Activated naive CD4-positive, alpha-beta T cell treated with anti-CD3 and anti-CD28 coated beads, Interleukin-2, amount 50 U/mL, for 16 hours (primary cell): ENCODE measurements at places on chromosomes 3 and 15.

GRCh38 chr15:88256279-88257230 is at the start of gene NTRK3:
TSS of gene NTRK3 (minus strand) at chr15:88256739. CDS start at chr15:88256153, 586 bp downstream.
- DNase-seq: no peak

- no peak for DNase-seq
Measured at GRCh38 chr3:150402217-150402616, 5.9 kb upstream of the TSC22D2 start.

DNA sequence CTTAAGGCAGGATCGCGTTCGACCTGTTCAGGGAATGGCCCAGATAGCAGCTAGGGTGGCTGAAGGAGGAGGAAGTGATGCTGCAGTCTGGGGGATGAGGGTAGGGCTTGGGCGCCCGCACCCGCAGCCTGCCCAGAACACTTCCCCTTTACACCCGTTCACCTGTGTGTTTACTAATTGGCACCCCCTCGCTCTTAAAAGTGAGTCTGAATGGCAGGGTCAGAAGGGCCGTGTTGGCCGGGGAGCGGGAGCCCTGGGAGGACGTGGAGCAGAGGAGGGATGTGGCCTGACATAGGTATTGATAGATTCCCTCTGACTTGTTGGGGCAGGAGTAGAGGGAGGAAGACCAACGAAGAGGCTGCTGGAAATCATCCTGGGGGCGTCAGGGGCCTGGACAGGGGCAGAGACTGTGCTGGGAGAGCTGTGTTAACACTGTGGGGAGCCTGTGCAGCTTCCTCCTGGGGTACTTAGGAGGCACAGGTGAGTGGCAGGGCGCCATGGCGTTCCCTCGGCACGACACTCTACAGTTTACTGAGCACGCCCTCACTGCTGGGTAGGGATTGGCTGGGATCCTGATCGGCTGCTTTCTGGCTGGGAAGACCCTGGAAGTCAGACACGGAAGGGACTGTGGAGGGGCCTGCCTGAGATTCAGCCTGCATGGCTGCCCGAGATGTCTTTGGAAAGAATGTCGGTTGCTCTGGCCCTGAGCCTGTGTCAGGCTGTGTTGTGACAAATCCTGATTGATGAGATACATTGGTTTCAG is 51.7 kb downstream of the SLC6A6 start:
- DNase-seq: no peak

DNA sequence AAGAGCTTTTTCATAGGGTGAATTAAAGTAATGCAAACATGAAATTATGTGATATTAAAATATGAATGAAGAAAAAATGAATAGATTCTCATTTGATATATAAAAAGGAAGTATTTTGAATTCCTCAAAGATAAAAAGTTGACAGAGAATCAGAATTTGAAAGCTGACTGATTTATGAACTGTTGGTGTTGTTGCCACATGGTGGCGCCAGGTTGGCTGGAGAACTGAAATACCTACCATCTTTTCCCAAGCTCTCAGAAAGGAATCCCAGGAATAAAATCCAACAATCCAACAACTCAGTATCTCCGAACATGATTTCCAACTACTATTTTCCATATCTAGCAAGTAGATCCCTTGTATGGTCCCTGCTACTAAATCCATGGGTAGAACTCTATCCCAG is 3.1 kb downstream of the MYRIP start:
- no peak for DNase-seq
